ENCODE measurements at places on chromosomes 3 and 15.

GRCh38 chr15:49137861-49138260 is 17.5 kb downstream of the COPS2 start:
- DNase-seq, result no peak

- DNase-seq, result no peak
Observed at GRCh38 chr3:89851974-89852621, 744.7 kb downstream of the EPHA3 start.

DNA sequence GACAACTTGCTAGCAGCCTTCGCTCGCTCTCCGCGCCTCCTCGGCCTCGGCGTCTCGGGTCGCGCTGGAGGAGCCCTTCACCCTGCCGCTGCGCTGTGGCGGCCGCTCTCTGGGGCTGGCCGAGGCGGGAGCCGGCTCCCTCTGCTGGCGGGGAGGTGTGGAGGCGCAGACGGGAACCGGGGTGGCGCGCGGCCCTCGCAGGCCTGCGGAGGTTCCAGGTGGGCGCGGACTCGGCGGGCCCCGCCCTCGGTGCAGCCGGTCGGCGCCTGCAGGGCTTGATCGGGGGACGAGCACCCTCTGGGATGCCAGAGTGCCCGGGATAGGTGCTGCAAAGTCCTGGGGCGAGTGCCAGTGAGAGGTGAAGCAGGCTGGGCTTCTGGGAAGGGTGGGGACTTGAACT is 989.9 kb downstream of the ROBO2 start:
- no peak for DNase-seq

- no peak for DNase-seq
Observed at GRCh38 chr15:65942436-65942835, 73.1 kb downstream of the RAB11A start.

- DNase-seq, result no peak
Observed at GRCh38 chr3:33385423-33385822, 54.8 kb downstream of the UBP1 start.

DNA sequence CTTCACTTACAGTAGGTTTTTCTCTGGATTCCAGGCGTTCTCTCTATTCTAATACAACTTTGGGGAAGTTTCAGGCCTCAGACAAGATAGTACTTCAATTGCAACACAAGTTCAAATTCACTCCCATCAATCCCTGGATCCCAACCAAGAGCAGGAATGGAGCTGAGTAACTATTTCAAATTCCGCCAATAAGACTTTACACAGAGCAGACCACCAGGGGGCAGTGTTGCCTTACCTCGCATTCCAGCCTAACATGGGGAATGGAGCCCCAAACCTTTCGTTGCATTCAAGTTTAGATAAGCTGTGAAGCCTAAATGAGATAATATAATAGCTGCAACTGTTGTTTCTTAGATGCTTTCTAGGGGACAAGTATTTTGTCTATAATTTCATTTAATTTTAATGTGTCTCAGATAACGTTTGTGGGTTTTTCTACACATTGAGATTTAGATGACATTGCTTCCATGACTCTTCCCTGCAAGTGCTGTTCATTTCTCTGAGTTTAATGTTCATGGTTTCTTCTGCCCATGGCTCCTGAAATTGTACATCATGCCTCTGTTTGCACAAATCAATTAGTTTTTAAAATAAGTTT is 186.7 kb downstream of the NSUN3 start:
- DNase-seq, result peak; percentile 5

- DNase-seq, result no peak
Observed at GRCh38 chr15:78100886-78101285, 8.5 kb downstream of the SH2D7 start.

DNA sequence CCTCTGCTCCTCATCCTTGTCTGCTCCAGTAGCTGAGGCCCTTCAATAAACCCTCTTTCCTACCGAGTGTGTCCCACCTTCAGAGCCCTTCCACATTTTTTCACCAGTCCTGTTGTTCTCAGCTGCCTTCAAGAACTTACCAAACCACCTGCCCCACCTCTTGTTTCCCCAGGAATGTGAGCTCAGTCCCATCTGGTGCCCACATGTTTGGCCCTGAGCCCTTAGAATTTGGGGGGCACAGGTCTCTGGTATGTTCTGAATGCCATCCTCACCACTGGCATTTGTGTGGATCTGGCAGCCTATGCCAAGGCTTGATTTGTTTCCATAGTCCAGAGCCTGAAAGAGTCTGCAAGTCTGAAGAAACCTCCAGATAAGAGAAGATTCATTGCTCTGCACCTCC is 315.2 kb upstream of the PPP2R3A start:
- DNase-seq, result no peak

GRCh38 chr3:38163841-38164642 is 1.3 kb upstream of the OXSR1 start:
- DNase-seq, result no peak
